ENCODE measurements at places on chromosomes 12 and 14.

GRCh38 chr14:101112351-101113107 is 209.0 kb upstream of the RTL1 start:
- DNase-seq = no peak

DNA sequence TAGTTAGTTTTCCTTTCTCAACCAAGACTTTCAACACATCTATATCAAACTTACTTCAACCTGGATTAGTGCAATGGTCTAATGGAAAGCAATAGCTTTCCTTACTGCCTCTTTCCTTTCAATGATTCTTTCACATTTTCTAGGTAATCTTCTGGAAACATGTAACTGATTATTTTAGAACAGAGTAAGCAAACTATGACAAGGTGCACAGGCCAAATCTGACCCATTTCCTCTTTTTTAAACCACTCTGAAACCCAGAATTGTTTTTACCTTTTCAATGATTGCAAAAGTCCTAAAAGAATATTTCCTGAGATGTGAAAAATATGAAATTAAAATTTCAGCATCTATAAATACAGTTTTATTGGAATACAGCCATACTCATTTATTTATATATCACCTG is 81.6 kb upstream of the TMTC2 start:
- no peak for DNase-seq

GRCh38 chr12:56928262-56928661 is 5.9 kb downstream of the SDR9C7 start:
- no peak for DNase-seq

DNA sequence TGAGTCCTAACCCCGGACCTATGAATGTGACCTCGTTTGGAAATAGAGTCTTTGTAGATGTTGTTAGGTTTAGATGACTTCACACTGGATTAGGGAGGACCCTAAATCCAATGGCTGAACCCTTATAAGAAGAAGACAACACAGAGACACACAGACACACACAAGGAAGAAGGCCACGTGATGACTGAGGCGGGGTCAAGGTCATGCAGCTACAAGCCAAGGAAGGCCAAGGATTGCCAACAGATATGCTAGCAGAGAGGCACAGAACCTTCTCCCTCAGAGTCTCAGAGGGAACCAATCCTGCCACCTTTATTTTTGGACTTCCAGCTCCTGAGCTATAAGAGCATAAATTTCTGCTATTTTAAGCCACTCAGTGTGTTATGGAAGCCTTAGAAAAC is 31.8 kb downstream of the LTBP2 start:
- DNase-seq = no peak

GRCh38 chr14:60090864-60091519 is 731 bp upstream of the PCNX4 start:
- DNase-seq = peak; percentile 89

DNA sequence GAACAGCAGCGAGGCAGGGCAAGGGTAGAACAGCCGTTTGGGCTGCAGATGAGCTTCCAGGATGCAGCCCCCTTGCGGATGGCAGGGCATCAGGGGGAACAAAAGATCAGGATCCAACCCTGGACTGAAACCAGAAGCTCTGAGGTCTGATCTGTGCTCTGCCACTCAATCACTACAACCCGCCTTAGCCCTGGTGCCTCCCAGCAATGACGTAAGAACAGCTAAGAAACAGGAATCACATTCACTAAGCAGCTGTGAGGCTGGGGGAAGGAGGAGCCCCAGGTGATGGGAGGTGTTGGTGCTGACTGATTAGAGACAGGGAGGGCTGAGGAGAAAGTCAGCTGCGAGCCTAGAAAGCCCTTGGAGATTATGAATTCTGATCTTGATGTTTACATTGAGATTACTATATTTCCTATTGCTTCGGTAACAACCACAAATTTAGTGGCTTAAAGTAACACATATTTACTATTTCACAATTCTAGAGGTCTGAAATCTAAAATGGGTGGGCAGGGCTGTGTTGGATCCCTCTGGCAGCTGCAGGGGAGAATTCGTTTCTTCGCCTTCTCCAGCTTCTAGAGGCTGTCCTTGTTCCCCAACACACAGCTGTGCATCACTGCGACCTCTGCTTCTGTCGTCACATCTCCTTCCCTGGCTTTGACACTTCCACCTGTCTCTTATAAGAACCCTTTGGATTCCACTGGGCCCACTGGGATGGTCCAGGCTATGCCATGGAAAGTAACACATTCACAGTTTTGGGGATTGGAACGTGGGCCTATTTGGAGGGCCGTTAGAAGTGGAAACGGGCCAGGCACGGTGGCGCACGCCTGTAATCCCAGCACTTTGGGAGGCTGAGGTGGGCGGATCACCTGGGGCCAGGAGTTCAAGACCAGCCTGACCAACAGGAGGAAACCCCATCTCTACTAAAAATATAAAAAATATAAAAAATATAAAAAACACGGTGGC is 6.1 kb upstream of the CD9 start:
- peak; percentile 56 for DNase-seq

DNA sequence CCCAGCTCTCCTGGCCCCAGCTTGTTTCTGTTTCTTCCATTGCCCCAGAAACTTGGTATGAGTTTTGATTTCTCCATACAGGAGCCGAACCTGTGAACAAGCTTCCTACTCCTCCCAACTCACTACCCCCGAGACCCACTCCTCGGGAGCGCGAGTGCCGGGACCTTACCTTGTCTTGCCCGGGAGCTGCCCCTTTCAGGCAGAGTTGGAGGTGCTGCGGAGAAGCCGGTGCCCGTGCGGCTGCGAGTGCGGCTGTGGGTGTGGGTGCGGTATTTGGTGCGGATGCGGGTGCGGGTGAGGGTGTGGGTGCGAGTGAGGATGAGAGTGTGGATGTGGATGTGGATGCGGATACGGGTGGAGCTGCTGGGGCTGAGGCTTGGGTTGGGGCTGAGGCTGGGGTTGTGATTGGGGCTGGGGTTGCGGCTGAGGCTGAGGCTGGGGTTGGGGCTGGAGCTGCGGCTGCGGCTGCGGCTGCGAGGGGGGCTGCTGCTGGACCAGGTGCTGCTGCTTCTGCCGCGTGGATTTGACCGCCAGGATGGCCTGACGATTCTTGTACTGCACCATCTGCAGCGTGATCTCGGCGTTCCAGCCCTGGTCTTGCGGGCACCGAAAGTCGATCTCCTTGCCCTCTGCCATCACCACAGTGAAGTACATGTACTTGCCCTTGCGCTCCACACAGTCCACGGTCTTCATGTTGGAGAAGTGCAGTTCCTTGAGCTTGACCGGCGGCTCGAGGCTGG is 1.1 kb downstream of the PHLDA1 start:
- DNase-seq = peak; percentile 40

GRCh38 chr12:3935078-3935477 is 61.9 kb upstream of the PARP11 start:
- no peak for DNase-seq

DNA sequence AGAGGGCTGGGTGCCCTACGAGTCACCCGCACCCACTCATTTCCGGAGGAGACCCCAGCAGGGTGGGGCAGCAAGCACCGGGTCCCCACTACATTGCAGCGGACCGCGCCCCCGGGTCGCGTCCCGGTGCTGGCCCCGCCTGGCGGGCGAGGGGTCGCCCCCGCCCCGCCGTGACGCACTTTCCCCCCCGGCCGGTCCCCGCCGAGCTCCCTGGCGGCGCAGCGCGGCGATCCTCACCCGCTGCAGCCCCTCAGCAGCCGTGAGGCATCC is 106.1 kb downstream of the PRICKLE1 start:
- DNase-seq = no peak

GRCh38 chr14:99382071-99382470 is 98.6 kb downstream of the SETD3 start:
- DNase-seq = no peak

DNA sequence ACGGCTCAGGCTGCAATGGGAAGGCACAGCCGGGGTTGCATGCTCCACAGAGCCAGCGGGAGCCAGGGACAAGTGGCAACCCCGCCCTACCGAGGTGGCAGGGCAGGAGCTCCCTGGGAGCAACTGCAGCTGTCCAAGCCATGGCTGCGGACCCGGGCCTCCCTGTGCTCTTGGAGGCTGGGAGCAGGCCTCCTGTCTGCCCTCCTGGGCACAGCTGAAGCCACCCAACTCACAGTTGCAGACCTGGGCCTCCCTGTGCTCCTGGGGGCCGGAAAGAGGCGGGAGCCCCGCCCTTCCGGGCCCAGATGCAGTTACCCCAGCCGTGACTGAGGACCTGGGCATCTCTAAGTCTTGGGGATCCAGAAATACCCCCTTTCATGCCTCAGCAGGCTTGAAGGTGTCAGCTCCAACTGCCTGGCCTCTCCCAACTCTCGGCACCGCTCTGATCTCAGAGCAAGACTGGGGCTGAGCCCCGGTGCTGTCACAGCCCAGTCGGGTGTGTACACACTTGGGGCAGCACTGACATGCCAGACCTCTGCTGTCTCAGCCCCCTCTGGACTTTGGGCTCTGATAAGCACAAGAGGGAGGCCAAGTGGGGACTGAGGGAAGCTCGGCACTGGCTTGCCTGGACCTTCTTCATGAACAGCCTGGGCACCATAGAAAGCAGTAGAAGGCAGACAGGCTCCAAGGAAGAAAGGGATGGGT is 7.5 kb upstream of the RASSF9 start:
- DNase-seq = no peak

DNA sequence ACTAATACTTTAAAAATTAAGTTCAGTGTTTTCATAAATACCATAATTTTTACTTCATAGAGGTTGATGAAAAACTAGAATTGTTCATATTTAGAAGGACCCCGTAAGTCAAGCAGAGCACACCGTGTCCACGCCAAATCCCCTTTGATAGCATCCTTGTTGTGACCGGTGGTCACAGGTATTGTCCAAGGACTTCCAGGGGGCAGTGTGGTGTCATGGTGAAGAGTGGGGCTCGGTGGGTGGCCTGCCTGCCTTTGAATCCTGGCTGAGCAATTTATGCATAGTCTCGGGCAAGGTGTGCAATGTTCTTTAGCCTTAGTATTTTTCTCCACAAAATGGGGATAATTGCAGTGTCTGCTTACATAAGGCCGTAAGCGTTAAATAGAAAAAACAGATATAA is 169.9 kb downstream of the KTN1 start:
- DNase-seq = no peak

GRCh38 chr12:61018571-61018970 is 1241.6 kb upstream of the USP15 start:
- no peak for DNase-seq

DNA sequence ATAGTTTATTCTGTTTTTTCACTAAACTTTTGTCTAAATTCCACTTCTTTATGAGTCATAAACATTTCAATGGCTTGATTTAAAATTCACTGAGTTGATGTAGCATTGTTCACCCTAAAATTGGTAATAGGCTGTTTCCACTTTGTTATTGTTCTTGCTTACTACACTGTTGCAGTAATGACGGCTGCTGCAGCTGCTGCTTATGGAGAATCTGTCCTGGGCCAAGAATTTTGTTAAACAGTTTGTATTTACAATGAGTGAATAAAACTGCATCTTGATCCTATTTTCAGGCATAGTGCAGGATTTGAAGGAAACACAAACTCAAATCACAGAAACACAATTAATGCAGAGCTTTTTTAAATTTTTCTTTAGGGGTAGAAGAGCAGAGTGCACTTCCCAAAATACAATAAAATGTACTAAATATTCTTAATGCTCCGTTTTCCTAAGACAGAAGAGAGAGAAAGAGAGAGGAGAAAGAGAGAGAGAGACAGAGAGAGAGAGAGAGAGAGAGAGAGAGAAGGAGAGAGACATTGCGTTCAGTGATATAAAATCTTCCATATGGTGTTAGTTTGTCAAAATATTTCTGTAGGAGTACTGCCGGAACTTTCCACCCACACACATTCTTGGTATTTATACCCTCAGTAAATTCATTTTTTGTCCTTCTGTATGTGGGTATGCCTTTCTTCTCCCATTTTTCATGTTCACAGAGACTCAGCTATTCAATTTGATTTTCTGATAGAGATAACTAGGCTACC is 266.4 kb downstream of the LRFN5 start:
- DNase-seq = no peak

DNA sequence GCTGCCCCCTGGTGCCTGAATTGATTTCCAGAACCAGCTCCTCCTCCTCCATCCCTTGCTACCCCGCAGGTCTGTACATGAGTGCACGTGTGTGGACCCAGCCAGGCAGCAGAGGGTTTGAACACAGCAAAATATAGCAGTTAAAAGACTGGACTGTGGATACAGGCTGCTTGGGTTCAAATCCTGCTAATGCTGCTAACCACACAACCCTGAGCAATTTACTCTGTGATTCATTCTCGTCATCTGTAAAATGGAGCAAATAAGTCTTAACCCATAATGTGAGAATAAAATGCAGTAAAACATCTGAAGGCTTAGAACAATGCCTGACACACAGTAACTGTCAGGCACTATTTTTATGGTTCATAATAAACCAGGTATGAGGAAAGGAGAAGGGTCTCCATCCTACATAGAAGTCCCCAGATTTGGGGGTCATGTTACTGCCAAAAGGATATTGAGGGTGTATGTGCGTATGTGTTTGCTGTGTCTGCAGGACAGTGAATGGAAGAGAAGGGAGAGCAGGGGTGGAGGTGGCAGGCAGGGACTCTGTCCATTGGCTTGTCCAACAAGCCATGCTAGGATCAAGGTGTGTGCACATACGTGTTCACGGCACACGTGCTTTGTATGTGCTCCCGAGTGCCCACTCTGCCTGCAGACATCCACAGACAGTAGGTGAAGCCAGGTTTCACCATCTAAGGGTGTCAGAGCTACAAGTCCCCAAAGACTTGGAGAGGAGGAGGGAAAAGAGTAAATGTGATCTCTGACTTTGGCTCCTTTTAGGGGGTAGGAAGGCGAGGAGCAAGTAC is 1.5 kb upstream of the STAT6 start:
- no peak for DNase-seq

- no peak for DNase-seq
Measured at GRCh38 chr14:93888995-93889394, 38.1 kb upstream of the FAM181A start.

GRCh38 chr14:81031488-81031887 is 76.1 kb downstream of the TSHR start:
- DNase-seq = no peak

DNA sequence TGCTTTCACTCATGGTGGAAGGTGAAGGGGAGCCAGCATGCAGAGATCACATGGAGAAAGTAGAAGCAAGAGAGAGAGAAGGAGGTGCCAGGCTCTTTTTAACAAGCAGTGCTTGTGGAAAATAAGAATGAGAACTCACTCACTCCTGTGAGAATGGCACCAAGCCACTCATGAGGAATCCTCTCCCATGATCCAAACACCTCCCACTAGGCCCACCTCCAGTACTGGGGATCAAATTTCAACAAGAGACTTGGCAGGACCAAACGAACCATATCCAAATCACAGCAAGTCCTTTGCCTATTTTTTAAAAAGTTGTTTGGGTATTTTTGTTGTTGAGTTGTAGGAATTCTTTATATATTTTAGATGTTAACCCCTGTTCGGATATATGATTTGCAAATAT is 245.9 kb upstream of the ARID2 start:
- DNase-seq = no peak

Data from NCI-H2171 treated with DMSO at 0.1 percent for 48 hours (cell line).